Calu3 (cell line): ENCODE measurements at places on chromosomes 7 and 10. TPM values are rescaled to one million over a fixed set of nuclear protein-coding genes. Genes with fewer than 3 reads are reported as not detected.

DNA sequence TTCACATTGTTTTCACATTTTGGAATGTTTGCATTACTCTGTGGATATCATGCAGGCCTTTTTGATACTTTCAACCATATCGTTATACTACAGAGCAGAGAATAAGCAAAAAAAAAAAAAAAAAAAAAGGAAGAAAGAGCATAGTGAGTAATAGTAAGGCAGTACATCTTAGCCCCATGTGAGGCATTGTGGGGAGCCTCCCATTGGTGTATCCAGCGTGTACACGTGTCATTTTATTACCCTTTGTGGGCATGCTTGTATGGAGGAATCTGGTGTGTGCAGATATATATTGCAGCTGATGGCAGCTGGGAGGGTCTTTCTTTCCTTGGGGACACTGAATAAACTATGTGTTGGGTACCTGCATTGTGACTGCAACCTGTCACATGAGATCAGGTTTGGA lies 19.6 kb downstream of the R3HCC1L start:
- DNase-seq = no peak
- H3K27ac ChIP-seq = no peak overlapping the region

DNA sequence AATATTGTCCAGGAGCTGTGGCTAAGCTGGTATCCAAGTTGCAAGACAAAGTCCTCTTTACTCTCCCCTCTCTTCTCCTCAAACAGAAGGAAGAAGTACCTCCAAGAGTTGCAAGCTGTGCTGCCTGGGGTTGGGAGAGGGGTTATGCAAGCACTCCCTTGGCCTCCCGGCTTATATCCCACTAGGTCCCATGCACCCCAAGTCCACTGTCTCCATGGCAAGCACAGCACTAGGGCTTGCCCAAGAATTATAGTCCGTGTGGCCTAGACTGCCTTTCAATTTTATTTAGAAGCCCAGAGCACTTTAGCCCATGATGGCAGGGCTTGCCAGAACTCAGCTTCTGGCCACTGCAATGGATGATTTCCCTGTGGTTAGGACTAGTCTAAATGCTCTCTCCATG lies 40.4 kb upstream of the TECTB start:
- H3K27me3 ChIP-seq = peaks cover 29% of the 10 kb centered on the region
- no peaks in the 10 kb centered on the region for H3K4me1 ChIP-seq
- H3K27ac ChIP-seq = no peak overlapping the region
- DNase-seq = no peak
- H3K4me3 ChIP-seq = no peak overlapping the region

GRCh38 chr10:23742807-23743206 lies 303.9 kb downstream of the OTUD1 start:
- no peak overlapping the region for H3K27ac ChIP-seq
- H3K27me3 ChIP-seq = no peaks in the 10 kb centered on the region
- no peaks in the 10 kb centered on the region for H3K36me3 ChIP-seq
- no peak overlapping the region for H3K4me3 ChIP-seq
- peak; percentile 59 for DNase-seq
- no peaks in the 10 kb centered on the region for H3K4me1 ChIP-seq

DNA sequence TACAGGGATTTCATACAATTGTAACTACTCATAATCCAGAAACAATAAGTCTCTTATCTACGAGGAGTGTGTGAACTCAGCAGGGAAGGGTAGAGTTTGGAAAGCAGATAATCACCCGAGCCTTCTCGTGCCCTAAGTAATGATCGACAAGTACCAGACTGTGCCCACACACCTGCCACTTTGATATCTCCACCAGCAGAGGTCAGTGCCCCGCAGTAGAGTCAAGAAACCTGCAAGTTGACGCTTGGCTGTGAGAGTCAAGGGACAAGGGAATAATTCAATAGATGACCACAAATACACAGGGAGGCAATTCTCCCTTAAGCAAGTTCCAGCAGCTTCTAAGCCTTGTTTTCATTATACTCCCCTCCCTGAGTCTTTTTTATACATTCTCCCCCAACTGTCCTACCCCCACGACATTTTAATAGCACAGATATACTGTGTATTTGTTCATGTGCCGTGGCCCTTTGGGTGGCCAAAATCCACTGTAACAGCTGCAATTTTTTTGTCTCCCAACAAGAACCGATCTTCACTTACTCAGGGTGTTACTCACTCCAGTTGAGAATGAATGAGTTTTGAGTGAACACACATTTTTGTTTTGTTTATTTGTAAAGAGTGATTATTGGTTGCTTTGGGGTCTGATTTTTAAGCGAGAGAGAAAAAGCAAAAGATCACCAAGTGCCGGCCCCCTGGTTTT lies 106.9 kb upstream of the RHEB start:
- H3K4me3 ChIP-seq = no peak overlapping the region
- no peaks in the 10 kb centered on the region for H3K27me3 ChIP-seq
- no peak overlapping the region for H3K27ac ChIP-seq
- H3K36me3 ChIP-seq = peaks cover 14% of the 10 kb centered on the region
- DNase-seq = peak; percentile 69

GRCh38 chr7:15175152-15175551 lies 272.6 kb upstream of the DGKB start:
- H3K4me3 ChIP-seq = no peak overlapping the region
- H3K27me3 ChIP-seq = no peaks in the 10 kb centered on the region
- H3K27ac ChIP-seq = no peak overlapping the region
- no peak for DNase-seq
- H3K36me3 ChIP-seq = no peaks in the 10 kb centered on the region
- H3K4me1 ChIP-seq = no peaks in the 10 kb centered on the region

DNA sequence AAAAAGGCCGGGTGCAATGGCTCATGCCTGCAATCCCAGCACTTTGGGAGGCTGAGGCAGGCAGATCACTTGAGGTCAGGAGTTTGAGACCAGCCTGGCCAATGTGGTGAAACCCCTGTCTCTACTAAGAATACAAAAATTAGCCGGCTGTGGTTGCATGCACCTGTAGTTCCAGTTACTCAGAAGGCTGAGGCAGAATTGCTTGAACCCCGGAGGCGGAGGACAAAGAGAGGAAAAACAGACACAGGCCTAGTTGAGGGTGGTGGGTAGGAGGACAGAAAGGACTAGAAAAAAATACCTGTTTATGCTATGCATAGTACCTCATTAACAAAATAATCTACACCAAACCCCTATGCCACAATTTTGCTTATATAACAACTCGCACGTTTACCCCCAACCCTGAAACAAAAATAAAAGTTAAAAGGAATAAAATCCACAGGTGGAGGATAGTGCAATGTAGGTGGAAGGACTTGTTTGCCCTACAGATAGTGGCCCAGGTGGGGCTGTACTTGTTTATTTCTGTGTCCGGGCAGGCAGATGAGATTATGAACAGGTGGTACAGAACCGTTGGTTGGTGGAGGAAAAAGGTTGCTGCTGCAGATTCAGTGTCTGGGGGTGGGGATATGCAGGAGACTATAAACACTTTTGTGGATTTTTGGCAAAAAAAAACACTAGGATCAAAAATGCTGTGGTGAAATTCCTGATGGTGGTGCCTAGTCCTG lies 5.1 kb downstream of the ZNF680 start:
- no peak for DNase-seq
- H3K27me3 ChIP-seq = no peaks in the 10 kb centered on the region
- peaks cover 50% of the 10 kb centered on the region for H3K36me3 ChIP-seq

GRCh38 chr10:11175823-11176243 lies 158.2 kb downstream of the CELF2 start:
- no peaks in the 10 kb centered on the region for H3K4me1 ChIP-seq
- no peak for DNase-seq
- H3K27ac ChIP-seq = no peak overlapping the region

GRCh38 chr7:120404042-120404441 lies 131.1 kb downstream of the KCND2 start:
- H3K36me3 ChIP-seq = peaks cover 4% of the 10 kb centered on the region
- H3K27ac ChIP-seq = peak overlapping the region; percentile 83
- DNase-seq = peak; percentile 3
- peak overlapping the region; percentile 7 for H3K4me3 ChIP-seq
- H3K27me3 ChIP-seq = no peaks in the 10 kb centered on the region

GRCh38 chr7:123468303-123468702 lies 66.1 kb downstream of the IQUB start:
- no peak for DNase-seq
- no peak overlapping the region for H3K27ac ChIP-seq
- no peaks in the 10 kb centered on the region for H3K36me3 ChIP-seq
- no peak overlapping the region for H3K4me3 ChIP-seq
- H3K4me1 ChIP-seq = no peaks in the 10 kb centered on the region
- no peaks in the 10 kb centered on the region for H3K27me3 ChIP-seq

GRCh38 chr7:43220250-43220649 lies 107.8 kb downstream of the HECW1 start:
- no peak overlapping the region for H3K4me3 ChIP-seq
- no peaks in the 10 kb centered on the region for H3K36me3 ChIP-seq
- no peak for DNase-seq
- no peaks in the 10 kb centered on the region for H3K4me1 ChIP-seq

GRCh38 chr7:664997-665735 lies 61.3 kb upstream of the DNAAF5 start:
- H3K27me3 ChIP-seq = no peaks in the 10 kb centered on the region
- H3K27ac ChIP-seq = no peak overlapping the region
- no peak for DNase-seq
- H3K4me3 ChIP-seq = no peak overlapping the region
- H3K4me1 ChIP-seq = no peaks in the 10 kb centered on the region

- peaks cover 7% of the 10 kb centered on the region for H3K36me3 ChIP-seq
- H3K27me3 ChIP-seq = no peaks in the 10 kb centered on the region
- peak overlapping the region; percentile 79 for H3K4me3 ChIP-seq
- peaks cover 13% of the 10 kb centered on the region for H3K4me1 ChIP-seq
Observed at GRCh38 chr10:43421519-43421918, 12.5 kb upstream of the HNRNPF start.

GRCh38 chr7:41162612-41163011 lies 540.3 kb downstream of the INHBA start:
- no peak for DNase-seq
- no peak overlapping the region for H3K27ac ChIP-seq
- no peaks in the 10 kb centered on the region for H3K4me1 ChIP-seq

GRCh38 chr7:44615149-44615611 lies 8.8 kb downstream of the OGDH start:
- H3K27me3 ChIP-seq = no peaks in the 10 kb centered on the region
- no peak for DNase-seq
- peaks cover 50% of the 10 kb centered on the region for H3K4me1 ChIP-seq

GRCh38 chr10:70927189-70927943 lies 39.0 kb upstream of the PCBD1 start:
- H3K27me3 ChIP-seq = peaks cover 88% of the 10 kb centered on the region
- H3K36me3 ChIP-seq = no peaks in the 10 kb centered on the region

DNA sequence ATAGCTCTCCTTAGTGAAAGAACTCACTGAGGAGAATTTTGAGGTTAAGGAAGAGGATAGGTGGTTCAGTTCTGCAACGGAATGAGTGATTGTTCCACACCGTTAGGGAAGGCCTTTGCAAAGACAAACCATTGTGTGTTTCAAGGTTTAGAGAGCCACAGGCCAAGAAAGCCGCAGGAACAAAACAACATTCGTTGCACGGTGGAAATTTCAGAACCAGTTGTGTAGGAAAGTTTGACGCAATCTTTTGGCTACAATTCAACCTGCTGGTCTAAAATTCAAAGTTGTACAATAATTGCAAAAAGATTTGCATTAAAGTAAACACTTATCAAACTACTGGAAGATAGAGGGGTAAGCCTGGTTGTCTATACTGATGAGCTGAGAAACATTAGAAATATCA lies 91.4 kb downstream of the FAM107B start:
- no peak overlapping the region for H3K4me3 ChIP-seq
- no peaks in the 10 kb centered on the region for H3K36me3 ChIP-seq
- H3K4me1 ChIP-seq = peaks cover 15% of the 10 kb centered on the region
- no peak for DNase-seq
- H3K27me3 ChIP-seq = no peaks in the 10 kb centered on the region
- no peak overlapping the region for H3K27ac ChIP-seq

GRCh38 chr10:33277135-33277536 lies 57.3 kb downstream of the NRP1 start:
- H3K36me3 ChIP-seq = no peaks in the 10 kb centered on the region
- H3K4me1 ChIP-seq = peaks cover 64% of the 10 kb centered on the region
- DNase-seq = peak; percentile 28
- H3K4me3 ChIP-seq = no peak overlapping the region

DNA sequence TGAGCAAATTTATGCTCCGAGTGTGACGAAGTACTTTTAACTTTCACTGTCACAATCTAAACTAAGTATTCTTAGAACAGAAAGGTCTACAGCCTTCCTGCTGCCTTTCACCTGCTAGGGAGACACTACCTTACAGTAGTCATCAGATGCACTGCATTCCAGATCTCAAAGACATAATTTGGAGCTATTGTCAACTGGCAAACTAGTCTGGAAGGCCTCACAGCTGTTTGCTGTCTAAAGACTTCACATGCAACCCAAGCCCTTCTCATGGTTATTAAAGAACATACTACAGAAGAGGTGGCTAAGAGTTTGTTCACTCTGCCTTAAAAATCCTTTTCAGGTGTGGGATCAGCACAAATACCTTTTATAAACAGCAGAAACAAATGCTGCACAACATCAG lies 91.8 kb upstream of the KCNIP2 start:
- peaks cover 28% of the 10 kb centered on the region for H3K4me1 ChIP-seq
- no peak overlapping the region for H3K4me3 ChIP-seq
- H3K27me3 ChIP-seq = no peaks in the 10 kb centered on the region
- no peak overlapping the region for H3K27ac ChIP-seq
- DNase-seq = no peak

GRCh38 chr7:142174441-142174840 lies 62.9 kb downstream of the MGAM2 start:
- H3K36me3 ChIP-seq = peaks cover 23% of the 10 kb centered on the region
- no peak overlapping the region for H3K4me3 ChIP-seq
- H3K27me3 ChIP-seq = no peaks in the 10 kb centered on the region
- no peak for DNase-seq
- no peak overlapping the region for H3K27ac ChIP-seq

Gene INHBA
- 44.5 and 68.9 TPM in 2 replicates for total RNA-seq

Gene FRMPD2
- total RNA-seq = 1.9 and 2.0 TPM in 2 replicates

Gene CPED1
- 0.24 and 0.76 TPM in 2 replicates for total RNA-seq

Gene C10orf105
- total RNA-seq = not detected in 2 replicates

Gene SPDYE8
- not detected in 2 replicates for total RNA-seq

Gene NXPH1
- total RNA-seq = not detected in 2 replicates

Gene ELOVL3
- 0.27 and 0.35 TPM in 2 replicates for total RNA-seq

Gene GNAT3
- total RNA-seq = not detected in 2 replicates

Gene FGL2
- total RNA-seq = 0.14 TPM in 1 of 2 replicates, not detected in the other

Gene FAM221A
- 25.2 and 30.8 TPM in 2 replicates for total RNA-seq

Gene MAGI2
- 0.52 and 0.64 TPM in 2 replicates for total RNA-seq
